ENCODE measurements at places on chromosomes 3 and 15.

DNA sequence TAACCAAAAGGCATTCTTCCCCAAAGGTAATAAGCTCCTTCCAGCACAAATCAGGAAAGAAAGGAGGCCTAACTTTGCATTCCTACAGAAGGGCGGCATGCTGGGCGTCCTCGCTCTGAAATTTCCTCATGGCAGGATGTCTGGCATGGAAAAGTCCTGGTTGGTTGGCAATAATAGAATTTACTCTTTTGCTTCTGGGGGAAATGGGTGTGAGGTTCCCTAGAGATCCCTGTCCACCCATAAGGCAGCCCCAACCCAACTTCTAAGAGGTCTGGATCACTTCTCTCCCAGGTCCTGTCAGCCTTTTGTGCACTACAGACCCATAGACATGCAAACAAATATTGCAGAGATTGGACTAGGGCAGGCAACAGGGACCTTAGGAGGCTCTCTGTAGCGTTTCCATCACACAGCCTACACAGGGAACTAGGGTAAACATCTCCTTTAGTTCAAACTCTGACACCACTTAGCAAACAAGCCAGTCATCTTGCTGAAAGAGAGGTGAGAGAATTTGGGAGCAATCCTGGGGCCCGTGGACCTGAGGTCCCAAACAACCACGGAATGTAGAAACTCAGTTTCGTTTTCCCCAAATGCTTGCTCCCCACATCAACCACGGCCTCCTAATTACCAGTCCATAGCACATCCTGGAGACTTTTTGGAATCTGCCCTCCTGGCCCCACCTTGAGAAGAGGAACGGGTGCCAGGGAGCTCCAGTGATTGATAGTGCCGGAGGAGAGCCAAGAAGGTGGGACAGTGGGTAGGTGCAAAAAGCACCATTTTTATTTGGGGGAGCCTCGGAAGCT is 2.1 kb downstream of the ZIC4 start:
- DNase-seq = no peak

- no peak for DNase-seq
Measured at GRCh38 chr15:92510163-92510882, 116.6 kb downstream of the ST8SIA2 start.

DNA sequence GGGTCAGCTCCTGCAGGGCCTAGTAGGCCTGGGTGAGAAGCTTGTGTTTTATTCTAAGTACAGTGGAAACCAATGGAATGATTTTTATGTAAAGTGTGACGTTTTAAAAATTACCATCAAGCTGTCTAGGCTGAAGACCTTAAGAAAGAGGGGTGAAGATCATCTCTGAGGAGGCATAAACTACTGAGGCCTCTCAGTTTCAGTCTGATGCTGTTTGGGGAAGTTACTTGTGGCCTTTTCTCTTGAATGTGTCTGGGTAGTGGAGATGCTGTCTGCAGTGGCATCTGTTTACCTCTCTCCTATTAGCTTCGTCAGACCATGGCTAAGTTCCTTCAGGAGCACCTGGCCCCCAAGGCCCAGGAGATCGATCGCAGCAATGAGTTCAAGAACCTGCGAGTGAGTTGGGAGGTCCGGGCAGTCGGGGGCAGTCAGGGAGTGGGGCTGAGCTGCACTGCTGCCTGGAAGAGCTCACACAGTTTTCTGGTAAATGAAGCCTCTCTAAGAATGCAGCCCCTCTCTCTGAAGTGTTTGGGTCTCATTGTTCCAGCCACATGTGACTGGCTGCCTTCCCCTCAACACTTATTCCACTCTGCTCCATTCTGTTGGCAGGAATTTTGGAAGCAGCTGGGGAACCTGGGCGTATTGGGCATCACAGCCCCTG is 1.9 kb downstream of the IVD start:
- no peak for DNase-seq

DNA sequence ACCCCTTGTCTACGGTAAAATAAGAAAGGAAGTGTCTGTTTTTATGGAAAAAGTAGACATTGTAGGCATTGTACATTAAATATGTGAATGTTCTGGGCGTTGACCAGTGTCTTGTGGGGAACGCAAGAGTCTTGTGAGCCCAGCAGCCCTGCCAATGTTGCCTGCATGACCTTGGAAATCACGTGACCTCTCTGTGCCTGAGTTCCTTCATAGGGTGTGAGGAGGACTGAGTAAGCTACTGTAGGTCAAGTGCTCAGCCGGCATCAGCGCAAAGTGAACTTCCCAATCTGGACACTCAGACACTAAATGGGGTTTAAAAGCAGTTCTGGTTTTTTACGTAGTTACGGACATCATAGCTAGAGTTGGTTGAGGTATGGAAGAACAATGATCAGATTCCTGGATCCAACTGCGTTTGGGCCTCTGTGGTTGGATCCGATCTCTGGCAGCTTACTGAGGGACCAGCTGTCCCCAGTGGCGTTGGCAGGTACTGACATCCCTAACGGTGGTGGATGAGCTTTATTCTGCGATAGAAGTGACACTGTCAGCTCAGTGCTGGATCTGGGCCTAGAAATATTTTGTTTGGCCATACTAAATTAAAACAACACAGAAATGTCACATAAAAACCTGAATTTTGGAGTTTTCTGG is 63.8 kb downstream of the SPSB4 start:
- DNase-seq = no peak

GRCh38 chr3:38148311-38148882 is 9.9 kb downstream of the MYD88 start:
- DNase-seq = no peak

DNA sequence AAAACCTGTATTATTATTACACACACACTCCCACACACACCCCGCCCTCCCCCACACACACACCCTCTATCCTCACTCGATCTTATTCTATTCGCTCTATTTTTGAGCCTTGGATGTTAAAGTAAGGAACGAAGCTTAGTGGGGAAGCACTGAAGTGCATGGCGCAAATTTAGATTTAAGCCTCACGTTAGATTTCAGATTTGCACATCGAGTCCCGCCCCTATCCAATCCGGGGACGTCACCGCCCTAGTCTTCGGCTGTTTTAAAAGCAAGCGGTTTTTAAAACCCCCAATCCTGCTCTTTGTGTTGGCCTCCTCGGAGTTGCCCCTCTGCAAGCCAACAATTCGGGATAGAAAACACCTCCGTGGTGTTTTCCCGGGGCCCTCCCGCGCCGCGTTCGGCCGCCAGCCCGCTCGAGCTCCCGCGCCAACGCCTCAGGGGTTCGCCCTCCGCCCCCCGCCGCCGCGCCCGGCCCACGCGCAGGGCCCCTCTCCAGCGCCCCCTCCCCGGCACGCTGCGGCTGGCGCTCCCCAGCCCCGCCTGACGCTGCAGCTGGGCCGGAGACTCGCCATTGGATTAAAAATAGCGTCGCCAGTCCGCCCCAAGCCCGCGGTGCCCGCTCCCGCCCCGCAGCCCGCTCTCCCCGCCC is at the start of gene USP13:
Gene USP13 (plus strand): TSS at position 594 of the 649 bp plus-strand sequence. CDS start 186 bp downstream, outside the sequence.
- DNase-seq = peak; percentile 69

DNA sequence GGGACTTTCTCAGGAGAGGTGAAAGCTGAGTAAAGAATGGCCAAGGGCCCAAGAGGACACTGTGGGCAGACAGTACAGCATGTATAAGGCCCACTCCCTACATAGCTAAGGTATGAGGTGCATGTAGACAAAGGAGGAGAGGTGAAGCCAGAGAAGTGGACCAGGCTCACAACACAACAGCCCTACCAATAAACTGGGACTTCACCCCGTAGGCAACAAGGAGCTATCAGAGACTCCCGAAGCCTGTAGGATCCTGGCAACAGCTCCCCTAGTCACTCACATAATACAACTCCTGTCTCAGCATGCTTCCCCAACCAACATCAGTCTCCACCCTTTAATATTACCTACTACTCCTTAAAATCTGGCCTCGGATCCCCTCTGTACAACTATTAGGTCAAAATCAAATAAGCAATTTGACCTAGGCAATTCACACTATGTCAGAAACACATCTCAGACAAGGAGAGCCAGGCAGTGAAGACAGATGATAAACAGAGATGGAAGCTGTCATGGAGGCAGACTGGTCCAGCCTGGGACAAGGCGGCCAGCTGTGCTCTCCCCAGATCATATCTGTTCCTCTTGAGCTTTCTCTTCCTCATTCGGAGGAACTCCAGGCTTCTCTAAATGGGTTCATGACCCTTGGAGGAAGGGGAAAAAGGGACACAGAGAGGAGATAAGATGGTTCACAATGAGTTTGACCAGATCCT is 1.4 kb downstream of the XXYLT1 start:
- peak; percentile 60 for DNase-seq

GRCh38 chr3:160169139-160169976 is 55.9 kb upstream of the C3orf80 start:
- peak; percentile 4 for DNase-seq

DNA sequence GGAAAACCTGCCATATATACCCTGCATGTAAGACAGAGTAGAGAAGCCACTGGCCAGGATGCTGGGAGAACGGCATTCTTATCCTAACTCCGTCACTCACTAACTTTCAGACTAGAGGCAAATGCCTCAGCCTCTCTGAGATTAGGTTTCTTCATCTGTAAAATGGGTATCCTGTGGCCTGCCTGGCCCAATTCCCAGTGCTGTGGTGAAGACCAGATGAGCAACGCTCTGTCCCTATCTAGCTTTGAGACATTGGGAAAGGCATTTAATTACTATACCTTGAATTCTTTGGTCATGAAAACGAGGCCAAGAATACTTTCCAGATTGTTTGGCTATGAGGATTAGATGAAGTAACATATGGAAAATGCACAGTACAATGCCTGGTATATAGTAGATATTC is 35.9 kb downstream of the CEMIP start:
- DNase-seq = no peak

DNA sequence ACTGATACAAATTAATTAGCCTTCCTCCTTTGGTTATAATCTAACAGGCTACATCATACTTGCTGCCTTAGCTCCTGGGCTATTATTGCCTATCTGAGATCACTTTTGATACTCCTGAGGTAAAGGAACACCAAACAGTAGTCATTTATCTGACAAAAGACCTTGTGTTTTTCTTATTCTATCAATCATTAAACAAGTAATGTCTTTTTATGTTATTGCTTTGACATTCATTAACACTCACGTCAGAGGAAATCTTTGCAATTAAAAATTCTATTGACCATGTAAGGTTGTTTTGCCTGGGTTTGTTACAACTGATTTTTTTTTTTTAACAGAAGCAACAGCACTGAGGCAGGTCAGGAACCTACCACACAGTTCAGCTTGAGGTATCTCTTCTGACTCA is 366.3 kb downstream of the MECOM start:
- no peak for DNase-seq

DNA sequence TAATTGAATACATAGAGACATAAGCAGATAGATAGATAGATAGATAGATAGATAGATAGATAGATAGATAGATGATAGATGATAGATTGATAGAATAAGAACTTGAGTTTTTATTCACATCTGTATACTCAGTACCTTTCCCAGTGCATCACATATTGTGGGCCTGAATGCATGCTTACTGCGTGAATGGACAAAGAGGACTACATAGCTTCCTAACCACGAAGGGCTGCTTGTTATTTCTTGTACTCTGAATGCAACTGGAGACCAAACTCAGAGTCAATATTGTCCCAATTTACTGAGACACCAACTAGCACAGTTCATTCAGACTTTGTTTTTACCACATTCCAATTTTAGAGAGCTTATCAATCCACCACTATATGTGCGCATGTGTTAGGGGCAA is 422.9 kb upstream of the GRM7 start:
- no peak for DNase-seq

DNA sequence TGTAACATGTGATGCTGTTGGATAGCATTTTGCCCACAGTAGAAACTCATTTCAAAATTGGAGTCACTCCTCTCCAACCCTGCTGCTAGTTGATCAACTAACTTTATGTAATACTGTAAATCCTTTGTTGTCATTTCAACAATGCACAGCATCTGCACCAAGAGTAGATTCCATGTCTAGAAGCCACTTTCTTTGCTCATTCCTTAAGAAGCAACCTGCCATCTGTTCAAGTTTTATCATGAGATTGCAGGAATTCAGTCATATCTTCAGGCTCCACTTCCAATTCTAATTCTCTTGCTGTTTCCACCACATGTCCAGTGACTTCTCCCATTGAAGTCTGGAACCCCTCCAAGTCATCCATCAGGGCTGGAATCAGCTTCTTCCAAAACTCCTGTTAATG is 42.9 kb downstream of the AKAP13 start:
- no peak for DNase-seq

DNA sequence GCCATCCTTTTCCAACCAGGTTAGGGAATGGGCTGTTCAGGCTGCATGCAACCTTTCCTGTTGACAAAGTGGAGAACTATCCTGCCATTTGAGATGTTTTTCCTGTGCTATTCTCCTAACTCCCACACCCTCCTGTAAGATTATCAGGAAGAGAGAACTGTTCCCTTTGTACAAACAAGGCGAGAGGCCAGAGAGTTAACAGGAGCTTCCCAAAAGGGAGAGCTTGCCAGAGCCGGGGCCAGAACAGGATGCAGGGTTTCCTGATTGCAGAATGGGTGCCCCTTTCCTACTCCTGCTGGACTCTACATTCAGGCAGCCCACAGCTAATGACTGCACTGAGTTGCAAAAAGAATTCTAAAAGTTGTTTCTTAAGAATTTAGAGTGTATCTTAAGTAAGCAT is 17.1 kb downstream of the PML start:
- DNase-seq = no peak

GRCh38 chr3:15512166-15512565 is 9.3 kb downstream of the COLQ start:
- no peak for DNase-seq

- DNase-seq = peak; percentile 98
Measured at GRCh38 chr3:36969540-36970432, 23.1 kb downstream of the EPM2AIP1 start.

DNA sequence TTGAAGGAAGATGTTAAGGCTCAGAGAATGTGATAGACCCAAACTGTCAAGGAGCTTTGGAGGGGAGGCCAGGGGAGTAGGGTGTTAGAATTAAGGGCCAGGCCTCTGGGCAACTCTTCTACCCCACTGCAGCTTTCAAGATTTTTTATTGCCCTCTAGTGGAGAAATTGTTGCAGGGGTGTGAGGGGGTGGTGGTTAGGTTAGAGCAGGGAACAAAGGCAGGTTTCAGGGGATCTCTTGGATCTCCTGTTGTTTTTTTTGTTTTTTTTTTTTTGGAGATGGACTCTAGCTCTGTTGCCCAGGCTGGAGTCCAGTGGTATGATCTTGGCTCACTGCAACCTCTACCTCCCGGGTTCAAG is 1.4 kb upstream of the SEC13 start:
- peak; percentile 70 for DNase-seq

- no peak for DNase-seq
Measured at GRCh38 chr3:104555728-104556127, 811.0 kb upstream of the ALCAM start.

- DNase-seq = no peak
Measured at GRCh38 chr3:171132873-171133272, 106.4 kb upstream of the SLC2A2 start.

GRCh38 chr15:77296773-77297337 is 123.0 kb downstream of the PEAK1 start:
- DNase-seq = no peak

- DNase-seq = no peak
Measured at GRCh38 chr15:91855684-91856489, 2.4 kb downstream of the SLCO3A1 start.

GRCh38 chr3:33194303-33194702 is 24.3 kb downstream of the SUSD5 start:
- DNase-seq = peak; percentile 21

- peak; percentile 85 for DNase-seq
Measured at GRCh38 chr3:119508172-119508845, 10.0 kb downstream of the TIMMDC1 start.
